ENCODE measurements at places on chromosomes 4 and X. TPM values are rescaled to one million over a fixed set of nuclear protein-coding genes. Genes with fewer than 3 reads are reported as not detected.

The ADH7 gene
- total RNA-seq: 5.4 TPM

The RTL9 gene
- 0.34 TPM for total RNA-seq

GRCh38 chrX:66677430-66677829 lies 38.6 kb upstream of the EDA2R start:
- DNase-seq: no peak

GRCh38 chr4:157242871-157243270 lies 22.3 kb downstream of the GRIA2 start:
- DNase-seq: no peak

The POU4F2 gene
- 0.06 TPM for total RNA-seq

- DNase-seq: no peak
Measured at GRCh38 chrX:16160729-16161128, 6.6 kb upstream of the MAGEB17 start.

DNA sequence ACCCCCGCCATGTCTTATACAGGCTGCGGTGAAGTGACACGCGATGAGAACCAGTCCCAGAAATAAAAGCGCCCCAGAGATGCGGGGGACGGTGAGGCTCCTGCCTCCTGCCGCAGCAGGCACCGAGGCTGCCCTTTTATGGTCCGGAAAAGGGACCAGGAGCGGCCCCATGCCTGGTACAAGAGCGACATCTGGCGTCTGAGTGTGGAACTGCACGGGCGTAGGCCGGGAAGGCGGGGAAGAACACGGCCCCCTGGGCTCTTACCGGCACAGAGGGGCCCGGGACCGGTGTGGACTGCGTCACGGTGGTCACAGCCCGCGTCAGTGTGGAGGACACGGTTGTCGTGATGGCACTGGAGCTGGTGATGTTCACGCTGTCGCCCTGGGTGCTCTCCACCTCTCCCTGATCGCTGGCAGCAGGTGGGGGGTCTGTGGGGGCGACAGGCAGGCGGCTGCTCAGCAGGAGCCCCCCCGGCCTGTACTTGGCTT lies 8.9 kb upstream of the RENBP start:
- peak; percentile 65 for DNase-seq

The ZNF630 gene
- total RNA-seq: 2.5 TPM

The KLF3 gene
- total RNA-seq: 53.6 TPM

DNA sequence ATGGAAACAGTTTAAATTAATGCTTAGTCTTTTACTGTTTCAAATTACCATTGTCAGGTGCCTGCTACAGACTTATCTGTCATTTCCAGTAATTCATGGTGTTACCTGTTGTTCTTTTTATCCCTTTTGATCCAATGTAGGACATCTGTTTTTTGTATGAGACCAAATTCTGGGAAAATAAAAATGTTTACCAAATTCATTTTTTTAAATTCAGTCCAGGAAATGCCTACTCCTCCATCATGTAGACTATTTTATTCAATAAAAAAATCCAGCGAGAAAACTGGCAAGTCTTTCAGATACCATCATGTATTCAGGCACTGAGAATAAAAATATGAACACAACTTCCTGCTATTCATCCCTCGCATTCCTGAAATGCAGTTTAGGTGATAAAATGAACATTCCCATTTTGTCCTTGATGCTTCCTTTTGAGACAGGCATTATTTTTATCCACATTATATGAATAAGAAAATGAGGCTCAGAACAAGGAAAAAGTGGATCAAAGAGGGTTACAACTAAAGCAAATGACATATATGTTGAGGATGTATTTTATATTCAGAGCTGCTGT lies 584.2 kb downstream of the SPRY1 start:
- DNase-seq: no peak

GRCh38 chrX:47687263-47687662 lies 28.3 kb upstream of the UXT start:
- DNase-seq: no peak

DNA sequence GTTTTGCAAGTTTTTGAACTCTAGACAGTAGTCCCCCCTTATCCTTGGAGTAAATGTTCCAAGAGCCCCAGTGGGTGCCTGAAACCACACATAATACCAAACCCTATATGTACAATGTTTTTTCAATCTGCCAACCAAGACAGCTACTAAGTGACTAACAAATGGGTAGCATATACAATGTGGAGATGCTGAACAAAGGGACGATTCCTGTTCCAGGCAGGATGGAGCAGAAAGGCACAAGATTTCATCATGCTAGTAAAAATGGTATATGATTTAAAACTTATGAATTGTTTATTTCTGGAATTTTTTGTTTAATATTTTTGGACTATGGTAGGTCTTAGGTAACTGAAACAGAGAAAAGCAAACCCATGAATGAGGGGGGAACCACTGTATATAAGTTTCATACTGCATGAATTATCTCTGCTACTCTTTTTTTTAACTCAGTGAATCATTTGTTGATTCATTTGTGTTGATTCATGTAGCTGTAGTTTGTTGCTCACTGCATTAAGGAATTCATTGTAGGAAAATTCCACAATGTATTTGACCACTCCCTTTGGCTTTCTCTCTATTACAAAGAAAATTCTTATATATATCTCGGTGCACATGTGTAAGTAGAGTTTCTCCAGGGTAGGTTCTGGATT lies 21.9 kb upstream of the ANXA3 start:
- no peak for DNase-seq

The NPY1R gene
- total RNA-seq: 1.0 TPM

GRCh38 chr4:48546336-48546735 lies 56.3 kb downstream of the ZAR1 start:
- DNase-seq: peak; percentile 68

DNA sequence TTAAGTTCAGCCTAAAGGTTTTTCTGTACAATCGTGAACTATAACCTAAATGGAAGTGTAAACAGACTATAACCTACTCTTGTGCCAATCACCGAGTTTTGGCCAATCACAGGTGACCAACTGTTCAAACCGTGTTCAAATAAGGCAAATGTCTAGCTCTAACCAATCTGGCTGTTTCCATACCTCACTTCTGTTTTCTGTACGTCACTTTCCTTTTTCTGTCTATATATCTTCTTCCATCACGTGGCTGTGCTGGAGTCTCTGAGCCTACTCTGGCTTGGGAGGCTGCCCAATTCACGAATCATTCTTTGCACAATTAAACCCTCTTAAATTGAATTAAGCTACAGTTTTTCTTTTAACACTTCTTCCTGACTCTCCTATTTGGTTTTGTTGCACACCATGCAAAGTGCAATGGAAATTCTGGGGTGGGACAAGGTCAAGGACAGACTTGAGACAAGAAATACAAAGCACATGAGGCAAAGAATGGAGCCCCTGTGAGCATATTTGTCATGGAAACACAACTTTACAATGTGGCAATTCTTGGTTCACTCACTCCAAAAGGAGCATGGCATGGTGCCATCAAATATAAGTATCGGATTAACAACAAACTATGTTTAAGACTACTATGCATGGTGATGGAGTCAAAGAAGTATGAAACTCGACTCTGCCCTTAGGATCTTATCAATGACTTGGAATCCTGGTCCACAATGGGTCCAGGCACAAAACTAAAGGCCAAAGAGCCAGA lies 115.7 kb upstream of the FAM9B start:
- DNase-seq: no peak

DNA sequence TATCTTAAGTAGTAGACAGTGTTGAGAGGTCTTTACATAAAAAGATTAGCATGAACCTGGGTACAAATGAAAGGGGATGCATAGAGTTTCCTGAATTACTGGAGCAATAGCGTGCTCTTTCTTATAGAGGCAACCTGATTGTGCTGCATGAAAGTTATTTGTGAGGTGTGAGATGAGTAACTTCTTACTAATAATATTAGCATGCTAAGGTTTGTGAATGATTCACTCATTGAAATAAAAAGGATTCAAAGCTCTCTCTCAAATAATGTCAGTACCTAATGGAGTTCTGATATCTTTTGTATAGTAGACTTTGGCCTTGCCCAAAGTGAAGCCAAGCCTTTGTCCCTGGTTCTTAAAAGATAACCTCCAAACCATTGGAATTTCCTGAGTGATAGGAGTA lies 131.0 kb upstream of the CXXC4 start:
- DNase-seq: no peak

- DNase-seq: no peak
Measured at GRCh38 chr4:5571646-5572045, 136.7 kb downstream of the EVC2 start.

The CLGN gene
- total RNA-seq: 3.4 TPM

- DNase-seq: no peak
Measured at GRCh38 chrX:118530219-118530911, 34.8 kb downstream of the DOCK11 start.

DNA sequence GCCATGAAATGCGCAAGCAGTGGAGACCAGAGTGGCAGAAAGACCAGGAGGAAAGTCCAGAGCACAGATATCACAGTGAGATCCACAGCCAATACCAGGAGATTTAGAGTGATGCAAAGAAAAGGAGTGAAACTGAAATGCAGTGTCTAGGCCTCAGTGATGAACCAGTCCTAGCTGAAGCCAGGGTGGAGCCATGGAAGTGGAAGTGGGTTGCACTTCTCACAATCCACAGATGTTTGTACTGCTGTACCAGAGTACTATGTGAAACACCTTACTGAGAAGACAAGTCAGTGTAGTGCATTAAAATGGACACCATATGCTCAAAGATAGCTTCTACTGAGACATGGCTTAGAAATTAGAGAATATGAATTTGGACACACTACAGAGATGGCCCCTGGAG lies 403.3 kb downstream of the HNRNPD start:
- no peak for DNase-seq

DNA sequence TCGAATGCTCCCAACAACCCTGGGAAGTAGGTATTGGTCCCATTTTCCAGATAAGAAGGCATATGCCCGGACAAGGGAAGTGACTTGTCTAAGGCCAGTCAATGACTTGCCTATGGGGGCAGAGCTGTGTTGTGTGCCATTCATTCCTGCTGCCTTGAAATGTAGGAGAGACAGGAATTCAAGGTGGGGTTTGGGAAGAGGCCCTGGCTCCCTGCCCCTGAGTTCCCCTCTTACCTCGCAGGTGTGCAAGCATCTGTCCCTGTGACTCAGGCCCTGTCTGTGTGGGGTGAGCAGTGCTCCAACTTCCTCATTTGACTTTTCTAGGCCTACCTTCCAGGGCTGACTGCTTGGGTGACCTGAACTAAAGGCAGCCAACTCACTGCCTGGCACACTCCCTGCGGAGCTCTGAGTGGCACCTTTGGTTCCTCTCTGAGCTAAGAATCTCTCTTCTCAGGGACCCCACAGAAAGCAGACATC lies 5.1 kb downstream of the EFNB1 start:
- DNase-seq: no peak

The F8A2 gene
- total RNA-seq: not detected

The FUNDC2 gene
- 83.1 TPM for total RNA-seq

DNA sequence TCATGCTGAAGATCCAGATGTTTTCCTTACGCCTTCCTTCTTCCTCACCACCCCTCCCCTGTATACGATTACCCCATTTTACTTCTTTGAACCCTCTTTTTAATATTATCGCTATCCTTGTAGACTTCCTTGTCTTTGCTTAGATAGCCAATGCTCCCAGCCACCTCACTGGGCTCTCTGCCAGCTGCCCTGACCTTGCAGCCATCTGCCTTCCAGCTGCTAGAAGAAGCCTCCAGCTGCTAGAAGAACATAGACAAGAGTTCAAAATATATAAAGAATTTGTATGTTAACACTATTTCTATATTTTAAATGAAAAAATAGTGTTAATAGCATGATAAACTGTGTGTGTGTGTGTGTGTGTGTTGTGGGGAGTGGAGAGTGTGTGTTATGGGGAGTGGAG lies 374.7 kb downstream of the ANKRD50 start:
- peak; percentile 66 for DNase-seq

The OTOP1 gene
- not detected for total RNA-seq

DNA sequence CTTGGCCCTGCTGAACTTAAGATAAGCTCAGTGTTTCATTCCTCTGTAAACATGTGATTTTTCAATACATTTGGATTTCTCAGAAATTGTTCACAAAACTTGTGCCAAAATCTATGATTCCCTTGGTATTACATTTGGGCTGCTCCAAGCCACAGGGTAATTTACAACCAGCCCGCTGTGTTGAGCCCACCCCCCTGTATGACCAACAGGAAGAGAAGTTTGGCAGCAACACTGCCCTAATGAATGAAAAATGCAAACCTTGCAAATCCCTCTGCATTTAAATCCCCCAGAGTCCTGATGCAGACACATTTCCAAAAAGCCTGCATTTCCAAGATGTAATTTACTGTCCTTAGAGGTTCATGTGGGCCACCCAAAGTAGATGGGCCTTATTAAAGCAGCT lies 34.1 kb upstream of the GAB1 start:
- peak; percentile 75 for DNase-seq

GRCh38 chr4:102139132-102139573 lies 206.1 kb downstream of the SLC39A8 start:
- DNase-seq: peak; percentile 24

DNA sequence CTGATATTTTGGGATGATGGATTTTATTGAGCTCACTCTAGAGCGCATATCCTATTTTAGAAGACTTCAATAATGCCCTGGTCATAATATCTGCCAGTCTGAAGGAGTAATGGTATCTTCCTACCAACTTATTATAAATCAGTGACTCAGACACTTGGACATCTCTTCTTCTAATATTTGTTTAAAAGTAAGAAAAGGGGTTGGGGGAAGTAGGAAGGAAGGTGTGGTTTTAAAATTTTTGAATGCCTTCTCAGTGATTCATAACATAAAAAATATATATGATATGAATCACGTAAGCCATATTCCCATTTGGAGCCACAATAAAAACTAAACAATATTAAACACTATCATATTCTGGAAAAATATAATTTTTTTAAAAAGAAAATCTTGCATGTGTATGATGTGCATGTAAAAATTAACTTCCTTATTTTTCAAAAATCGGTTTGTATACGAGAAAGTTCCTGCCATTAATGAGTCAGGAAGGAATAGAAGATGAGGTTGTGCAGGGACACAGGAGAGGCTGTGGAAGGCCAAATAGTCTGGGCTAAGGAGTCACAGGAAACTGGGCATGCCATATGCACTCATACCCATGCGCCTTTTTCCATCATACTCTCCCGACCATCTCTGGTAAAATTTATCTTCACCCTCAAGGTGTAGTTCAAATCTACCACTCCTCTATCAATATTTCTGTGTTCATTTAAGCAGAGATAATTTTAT lies 286.5 kb downstream of the EPHA5 start:
- no peak for DNase-seq

DNA sequence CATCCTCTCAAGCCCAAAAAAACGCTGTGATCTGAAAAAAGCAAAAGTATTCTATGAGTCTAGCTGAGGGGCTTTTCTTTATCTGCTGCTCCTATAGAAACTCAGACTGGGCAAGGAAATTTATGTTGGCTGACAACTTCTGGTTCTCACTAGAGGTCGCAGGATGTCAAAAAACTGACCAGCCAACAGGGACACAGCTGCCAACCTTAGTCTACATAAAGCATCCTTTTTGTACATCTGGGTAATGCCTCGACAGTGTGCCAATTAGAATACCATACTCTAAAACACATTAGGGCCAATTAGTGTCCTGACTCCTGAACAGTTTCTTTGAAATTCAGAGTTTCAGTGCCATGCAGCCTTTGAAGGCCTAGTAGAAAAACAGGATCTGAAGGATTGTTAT lies 8.8 kb upstream of the TLL1 start:
- no peak for DNase-seq

- no peak for DNase-seq
Measured at GRCh38 chrX:65601126-65601525, 66.3 kb upstream of the MSN start.

All from lung (tissue), 17 donors.